ENCODE measurements at places on chromosomes 3 and 15.

- peak; percentile 68 for DNase-seq
These were observed 160.7 kb downstream of the STAC start for GRCh38 chr3:36540888-36541518.

- DNase-seq, result no peak
These were observed 28.6 kb upstream of the CEMIP start for GRCh38 chr15:80750575-80750974.

- DNase-seq, result no peak
These were observed 61.8 kb upstream of the LIPC start for GRCh38 chr15:58369956-58370355.

GRCh38 chr3:193096076-193096475 is 144.9 kb upstream of the PLAAT1 start:
- DNase-seq, result no peak

GRCh38 chr3:197597335-197597734 is 41.6 kb upstream of the BDH1 start:
- DNase-seq, result no peak

DNA sequence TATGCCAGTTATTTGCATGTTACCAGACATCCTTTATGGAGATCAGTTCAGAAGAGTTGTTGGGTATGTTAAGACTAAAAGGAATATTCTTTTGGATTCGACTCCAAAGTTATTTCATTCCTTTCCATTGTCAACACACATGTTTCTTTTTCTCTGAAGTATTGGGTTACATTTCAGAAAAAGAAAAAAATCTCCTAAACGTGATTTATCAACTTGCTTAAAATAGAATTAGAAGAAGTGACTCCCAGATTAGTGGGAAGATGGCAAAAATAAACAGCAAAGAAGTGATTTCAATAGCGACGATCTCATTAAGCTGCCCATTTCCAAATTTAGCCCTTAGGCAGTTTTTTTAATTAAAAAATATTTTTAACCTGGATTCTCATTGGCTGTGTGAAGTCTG is 85.4 kb downstream of the TIGIT start:
- DNase-seq, result peak; percentile 27

GRCh38 chr15:70097321-70098152 is at the start of gene TLE3:
Gene TLE3, minus strand, starts transcription at chr15:70097917. Its CDS starts 1,119 bp downstream, at chr15:70096798.
- peak; percentile 98 for DNase-seq

GRCh38 chr3:86723433-86723832 is 267.5 kb downstream of the VGLL3 start:
- DNase-seq, result no peak

- peak; percentile 30 for DNase-seq
These were observed 107.1 kb upstream of the C15orf61 start for GRCh38 chr15:67413770-67414390.

DNA sequence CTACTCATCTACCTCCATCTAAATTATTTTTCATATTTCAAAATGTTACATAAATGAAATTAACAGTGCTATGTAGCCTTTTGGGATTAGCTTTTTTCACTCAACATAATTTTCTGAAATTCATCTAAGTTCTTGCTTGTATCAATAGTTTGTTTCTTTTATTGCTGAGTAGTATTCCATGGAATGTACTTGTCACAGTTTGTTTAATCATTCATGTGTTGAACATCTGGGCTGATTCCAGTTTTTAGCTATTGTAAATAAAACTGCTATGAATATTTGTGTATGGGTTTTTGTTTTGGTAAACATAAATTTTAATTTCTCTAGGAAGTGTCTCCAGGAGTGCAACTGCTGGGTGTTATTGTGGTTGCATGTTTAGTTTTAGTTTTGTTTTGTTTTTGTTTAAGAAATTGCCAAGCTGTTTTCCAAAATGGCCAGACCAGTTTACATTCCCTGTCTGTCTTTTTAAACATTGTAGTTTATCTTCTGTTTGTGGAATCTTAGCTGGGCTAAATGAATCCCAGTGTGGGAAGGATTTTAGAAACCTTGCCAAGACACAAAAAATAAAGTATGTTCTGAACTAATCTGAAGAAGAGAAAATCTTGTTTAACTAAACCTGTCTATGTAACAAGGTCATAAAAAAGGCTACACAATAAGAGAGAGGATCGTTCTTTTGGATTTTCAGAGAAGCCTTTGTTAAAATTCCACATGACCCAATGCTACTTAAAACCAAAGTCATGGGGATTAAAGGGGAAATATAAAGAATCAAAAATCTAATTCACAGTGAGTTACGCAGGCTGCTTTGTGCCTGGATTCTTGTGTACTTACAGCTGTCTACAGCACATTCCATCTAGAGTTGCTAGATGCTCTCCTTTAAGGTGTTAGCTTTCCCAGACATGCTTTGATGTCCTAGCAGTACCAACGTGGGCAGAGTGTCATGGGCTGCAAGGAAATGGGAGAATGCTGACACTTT is 129.2 kb upstream of the SUCLG2 start:
- peak; percentile 18 for DNase-seq

GRCh38 chr3:42751609-42752008 is 21.4 kb downstream of the CCDC13 start:
- DNase-seq, result no peak

DNA sequence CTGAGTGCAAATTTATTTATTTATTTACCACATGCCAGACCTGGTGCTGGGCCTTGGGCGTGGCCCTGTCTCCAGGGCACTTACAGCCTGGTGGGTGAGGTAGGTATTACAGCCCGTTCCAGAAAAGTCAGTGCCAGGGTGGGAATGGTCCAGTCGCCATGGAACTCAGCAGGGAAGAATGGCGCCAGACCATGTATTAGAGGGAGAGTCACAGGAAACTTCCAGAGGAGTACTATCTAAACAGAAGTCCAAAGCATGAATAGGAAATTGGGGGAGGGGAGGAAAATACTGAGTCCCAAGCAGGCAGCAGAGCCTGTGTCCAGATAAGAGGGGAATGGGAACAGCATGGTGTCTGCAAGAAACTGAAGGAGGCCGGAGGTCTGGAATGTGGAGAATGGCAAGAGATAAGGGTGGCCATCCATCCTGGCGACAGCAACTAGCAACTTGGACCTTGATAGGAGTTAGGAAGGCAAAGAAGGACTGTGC is 27.0 kb downstream of the SH3BP5 start:
- peak; percentile 87 for DNase-seq

- no peak for DNase-seq
These were observed 46.2 kb downstream of the NR1D2 start for GRCh38 chr3:23991306-23991682.

- DNase-seq, result no peak
These were observed 1.6 kb upstream of the CALML4 start for GRCh38 chr15:68206711-68207151.

- DNase-seq, result no peak
These were observed 2.9 kb downstream of the CCR3 start for GRCh38 chr3:46245146-46245545.

DNA sequence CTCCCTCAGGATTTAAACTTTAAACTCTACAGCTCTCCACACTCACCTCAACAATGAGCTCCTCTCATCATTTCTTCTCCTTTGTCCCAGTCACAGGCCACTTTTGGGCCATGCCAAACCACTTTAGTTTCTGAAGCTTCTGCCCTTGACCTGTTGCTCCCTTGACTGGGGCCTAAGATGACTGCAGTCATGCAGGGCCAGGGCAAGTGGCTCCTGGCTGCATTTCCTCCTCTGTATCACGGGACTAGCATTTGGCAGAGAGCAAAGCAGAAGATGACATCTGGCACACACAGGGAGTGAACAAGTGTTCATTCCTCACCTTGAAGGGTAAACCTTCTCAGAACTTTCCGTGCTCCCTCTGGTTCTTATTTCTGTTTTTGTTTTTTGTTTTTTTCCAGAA is 136.9 kb downstream of the PDE8A start:
- no peak for DNase-seq

- peak; percentile 89 for DNase-seq
These were observed 2.6 kb downstream of the CD276 start for GRCh38 chr15:73686781-73687256.

DNA sequence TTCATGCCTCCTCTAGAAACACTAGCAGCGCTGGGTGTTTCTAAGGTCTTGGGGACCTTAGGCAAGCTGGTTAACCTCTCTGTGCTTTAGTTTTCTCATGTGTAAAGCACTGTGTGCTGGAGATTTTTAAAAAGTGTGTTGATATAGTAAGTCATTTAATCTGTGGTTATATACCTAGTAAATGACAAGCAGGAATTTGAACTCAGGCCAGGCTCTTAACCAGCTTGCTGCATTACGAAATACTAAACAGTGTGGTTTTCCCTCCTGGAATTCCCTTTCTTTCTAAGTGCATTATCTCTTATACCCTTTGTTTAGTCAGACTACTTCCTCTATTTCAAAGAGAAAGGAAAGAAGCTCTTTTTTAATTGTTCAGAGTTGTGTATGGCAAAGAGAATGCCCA is 26.5 kb downstream of the NEO1 start:
- peak; percentile 95 for DNase-seq

DNA sequence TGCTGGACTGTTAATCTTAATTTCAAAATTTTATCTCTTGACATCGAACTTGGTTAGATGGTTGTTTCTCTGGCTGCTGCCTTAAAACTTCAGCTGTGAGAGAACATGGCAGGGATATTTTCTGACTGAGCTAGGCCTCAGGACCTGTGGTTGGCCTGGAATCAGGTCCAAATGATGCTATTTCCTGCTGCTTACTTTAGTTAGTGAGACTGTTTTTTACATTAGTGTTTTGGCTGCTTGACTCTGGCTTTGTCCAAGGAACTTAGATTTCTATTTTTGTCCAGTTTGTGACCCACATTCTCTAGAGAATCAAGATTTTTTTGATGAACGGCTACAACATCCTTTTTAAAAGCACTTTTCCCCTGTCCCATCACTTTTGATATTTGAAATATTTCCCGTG is 497.9 kb upstream of the SGO1 start:
- DNase-seq, result peak; percentile 82

DNA sequence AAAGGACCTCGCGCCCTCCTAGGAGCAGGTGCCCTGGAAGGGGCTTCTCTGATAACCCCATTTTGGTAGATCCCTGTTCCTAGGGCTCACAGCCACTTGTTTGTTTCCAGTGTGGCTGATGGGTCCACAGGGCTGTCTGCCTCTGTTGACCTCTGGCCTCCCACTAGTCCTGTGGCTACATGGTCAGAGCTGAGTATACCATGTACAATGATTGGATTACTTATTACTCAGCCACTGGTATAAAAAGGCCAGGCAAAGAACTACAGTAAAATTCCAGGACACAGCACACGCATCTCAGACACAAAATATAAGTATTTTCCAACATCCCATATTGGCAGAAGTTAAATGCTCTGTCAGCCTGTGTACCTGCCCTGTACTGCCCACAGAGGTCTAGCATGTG is 277.3 kb downstream of the GABRG3 start:
- DNase-seq, result no peak

GRCh38 chr3:157452097-157452496 is 15.4 kb downstream of the PTX3 start:
- no peak for DNase-seq

- DNase-seq, result no peak
These were observed 19.5 kb downstream of the BCL6 start for GRCh38 chr3:187725653-187726370.
